Activated T-helper 1 cell treated with anti-CD3 and anti-CD28 coated beads, Interleukin-12 subunit alpha, Interleukin-12 subunit beta, Interleukin-2, Interleukin-4 antibody, amounts not matched to agents 30 ng/mL and 10 ng/mL and 1 ng/mL, durations not matched to agents 14 hours and 24 hours and 36 hours (primary cell): ENCODE measurements at places on chromosomes 16 and 17.

DNA sequence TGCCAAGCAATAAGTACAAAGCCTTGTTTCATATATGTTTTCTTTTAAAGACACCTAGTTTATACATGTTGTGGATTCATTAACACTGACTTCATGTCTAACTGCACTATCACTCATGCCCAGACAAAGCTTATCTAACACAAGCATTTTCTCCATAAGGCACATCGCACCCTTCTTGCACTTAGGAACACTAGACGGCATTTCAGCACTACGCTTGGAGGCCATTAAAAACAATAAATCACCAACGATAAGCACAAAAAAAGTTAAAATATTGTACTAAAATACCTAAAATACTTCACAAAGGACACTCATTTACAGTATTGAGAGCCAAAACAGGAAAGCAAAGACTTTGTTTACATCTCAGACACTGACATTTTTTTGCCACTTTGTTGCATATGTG lies 39.0 kb upstream of the TEKT3 start:
- DNase-seq = no peak

DNA sequence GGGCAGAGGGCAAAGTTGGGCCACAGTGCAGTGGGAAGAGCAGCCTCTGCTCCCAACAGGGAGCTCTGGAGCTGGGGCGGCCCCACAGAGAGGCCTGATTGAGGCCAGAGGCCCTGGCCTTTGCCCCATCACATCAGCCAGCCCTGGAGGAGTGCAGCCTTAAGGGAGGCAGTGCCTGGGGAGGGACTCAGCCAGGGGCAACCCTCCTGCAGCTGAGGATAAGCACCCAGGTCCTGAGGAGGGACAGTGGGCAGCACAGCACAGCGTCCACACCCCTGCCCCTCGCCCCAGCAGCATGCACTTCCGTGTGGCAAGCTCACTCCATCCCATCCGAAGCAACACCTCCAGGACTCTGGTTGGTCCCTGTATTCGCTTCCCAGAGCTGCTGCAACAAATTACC lies 61.9 kb upstream of the CBX4 start:
- DNase-seq = no peak

DNA sequence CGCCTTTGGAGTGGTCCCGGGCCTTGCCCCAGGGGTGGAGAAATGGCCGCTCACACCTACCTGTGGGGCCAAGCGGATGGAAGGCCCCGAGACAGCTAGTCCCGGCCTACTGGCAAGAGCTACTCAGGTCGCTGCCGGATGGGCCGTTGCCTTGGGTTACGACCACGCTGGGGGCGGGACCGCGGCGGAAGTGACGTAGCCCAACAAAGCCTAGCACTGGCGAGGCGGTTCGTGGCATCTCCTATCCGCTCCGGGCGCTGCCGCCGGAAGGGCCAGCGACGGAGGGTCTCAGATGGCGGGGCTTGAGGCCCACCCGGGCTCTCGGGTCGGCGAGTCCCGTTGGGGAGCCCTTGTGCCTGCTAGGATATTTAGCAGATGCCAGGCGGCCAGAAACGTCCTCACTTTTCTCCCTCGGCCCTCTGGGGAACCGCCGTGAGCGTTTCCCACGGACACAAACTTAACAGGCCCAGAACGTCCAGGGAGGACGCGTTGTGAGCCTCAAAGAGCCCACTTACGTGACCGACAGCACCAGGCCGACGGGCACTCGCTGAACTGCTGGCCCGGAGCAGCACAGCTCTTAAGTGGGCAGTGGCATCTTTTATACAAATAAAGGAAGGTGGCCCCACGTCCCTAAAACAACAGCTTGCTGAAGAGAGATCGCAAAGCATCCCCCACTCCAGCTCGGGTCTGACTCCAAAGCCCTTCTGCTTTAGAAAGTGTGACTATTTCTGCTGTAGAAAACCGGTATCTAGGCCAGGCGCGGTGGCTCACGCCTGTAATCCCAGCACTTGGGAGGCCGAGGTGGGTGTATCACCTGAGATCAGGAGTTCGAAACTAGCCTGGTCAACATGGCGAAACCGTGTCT lies at the start of gene C16orf46:
Gene C16orf46, minus strand, starts transcription at position 163 of the 865 bp plus-strand sequence. CDS start 13,283 bp downstream, outside the sequence.
- peak; percentile 96 for DNase-seq

GRCh38 chr17:66270106-66270505 lies 32.3 kb upstream of the PRKCA start:
- no peak for DNase-seq

- DNase-seq = no peak
Observed at GRCh38 chr16:79287424-79287917, 313.1 kb downstream of the MAF start.

- no peak for DNase-seq
Observed at GRCh38 chr16:67164599-67165061, at the start of gene HSF4. Gene HSF4, plus strand, starts transcription at chr16:67164745. Its CDS starts 67 bp downstream, at chr16:67164812.

- DNase-seq = no peak
Observed at GRCh38 chr16:49822649-49823370, 33.1 kb downstream of the ZNF423 start.

GRCh38 chr16:85176541-85177447 lies 64.5 kb upstream of the CIBAR2 start:
- DNase-seq = no peak

DNA sequence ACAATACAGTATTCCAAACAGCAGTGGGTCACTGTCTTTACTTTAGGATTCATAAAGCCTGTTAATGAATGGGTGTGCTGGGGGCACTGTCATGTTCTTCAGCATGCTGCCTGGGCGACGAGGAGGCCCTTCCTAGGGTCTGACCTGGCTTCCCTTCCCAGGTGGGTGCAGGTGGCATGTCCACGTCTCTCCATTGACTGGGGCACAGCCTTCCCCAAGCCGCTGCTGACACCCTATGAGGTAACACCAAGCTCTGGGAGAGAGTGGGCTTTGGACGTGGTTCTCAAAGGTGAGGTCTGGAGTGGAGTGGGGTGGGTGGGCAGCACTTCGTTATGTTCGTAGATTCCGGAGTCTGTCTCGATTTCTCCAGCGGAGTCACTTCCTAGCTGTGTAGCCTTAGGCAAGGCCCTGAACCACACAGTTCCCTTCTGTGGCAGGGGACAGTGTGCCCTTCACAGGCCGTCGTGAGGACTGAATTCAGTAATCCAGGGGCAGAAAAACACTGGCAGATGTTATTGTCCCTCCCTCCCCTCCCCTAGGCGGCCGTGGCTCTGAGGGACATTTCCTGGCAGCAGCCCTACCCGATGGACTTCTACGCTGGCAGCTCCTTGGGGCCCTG lies 771 bp upstream of the OVCA2 start:
- no peak for DNase-seq

GRCh38 chr17:27958708-27959381 lies 65.7 kb upstream of the LYRM9 start:
- no peak for DNase-seq

DNA sequence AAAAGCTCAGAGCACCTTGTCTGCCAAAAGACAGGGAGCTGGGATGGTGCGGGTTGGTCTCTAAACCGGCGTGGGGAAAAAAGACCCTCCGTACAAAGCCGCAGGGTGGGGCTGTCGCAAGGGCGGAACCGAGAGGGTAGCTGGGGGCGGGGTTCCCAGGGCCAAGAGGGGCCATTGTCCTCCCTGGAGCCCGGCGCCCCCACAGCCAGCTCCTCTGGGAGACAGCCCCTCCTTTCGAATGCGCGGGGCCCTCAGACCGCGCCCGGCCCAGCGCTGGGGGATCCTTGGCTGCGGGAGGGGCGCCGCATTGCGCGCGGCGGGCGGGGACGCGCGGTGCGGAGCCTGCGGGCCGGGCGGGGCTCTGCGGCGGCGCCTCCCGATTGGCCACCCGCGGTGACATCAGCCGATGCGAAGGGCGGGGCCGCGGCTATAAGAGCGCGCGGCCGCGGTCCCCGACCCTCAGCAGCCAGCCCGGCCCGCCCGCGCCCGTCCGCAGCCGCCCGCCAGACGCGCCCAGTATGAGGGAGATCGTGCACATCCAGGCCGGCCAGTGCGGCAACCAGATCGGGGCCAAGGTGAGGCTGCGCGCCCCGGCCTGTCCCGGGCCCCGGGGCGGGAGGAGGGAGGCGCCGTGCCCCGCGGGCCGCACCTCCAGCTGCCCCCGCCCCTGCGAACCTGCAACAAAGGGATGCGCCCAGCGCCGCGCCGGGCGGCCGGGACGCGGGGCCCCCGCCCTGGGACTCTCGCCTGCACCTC lies at the start of gene TUBB3:
Gene TUBB3, plus strand, starts transcription at position 459 of the 756 bp plus-strand sequence. Its CDS starts 60 bp downstream, at position 519.
- peak; percentile 69 for DNase-seq

- DNase-seq = no peak
Observed at GRCh38 chr16:1538804-1539520, 5.5 kb downstream of the TMEM204 start.

DNA sequence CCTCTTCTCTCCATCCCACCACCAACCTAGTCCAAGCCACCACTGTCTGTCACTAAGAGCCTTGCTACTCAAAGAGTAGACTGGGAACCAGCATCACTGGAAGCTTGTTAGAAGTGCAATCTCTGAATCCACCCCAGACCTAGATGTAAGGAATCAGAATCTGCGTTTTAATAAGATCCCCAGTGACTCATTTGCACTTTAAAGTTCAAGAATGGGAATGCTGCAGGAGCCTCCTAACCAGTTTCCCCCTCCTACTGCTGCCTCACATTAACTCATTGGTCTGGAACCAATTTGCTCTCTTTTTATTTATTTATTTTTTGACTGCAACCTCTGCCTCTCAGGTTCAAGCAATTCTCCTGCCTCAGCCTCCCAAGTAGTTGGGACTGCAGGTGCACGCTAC lies 19.8 kb upstream of the LYRM9 start:
- no peak for DNase-seq

GRCh38 chr17:27906226-27906580 lies 13.0 kb upstream of the LYRM9 start:
- no peak for DNase-seq

- no peak for DNase-seq
Observed at GRCh38 chr17:27415120-27415795, 41.0 kb upstream of the KSR1 start.

DNA sequence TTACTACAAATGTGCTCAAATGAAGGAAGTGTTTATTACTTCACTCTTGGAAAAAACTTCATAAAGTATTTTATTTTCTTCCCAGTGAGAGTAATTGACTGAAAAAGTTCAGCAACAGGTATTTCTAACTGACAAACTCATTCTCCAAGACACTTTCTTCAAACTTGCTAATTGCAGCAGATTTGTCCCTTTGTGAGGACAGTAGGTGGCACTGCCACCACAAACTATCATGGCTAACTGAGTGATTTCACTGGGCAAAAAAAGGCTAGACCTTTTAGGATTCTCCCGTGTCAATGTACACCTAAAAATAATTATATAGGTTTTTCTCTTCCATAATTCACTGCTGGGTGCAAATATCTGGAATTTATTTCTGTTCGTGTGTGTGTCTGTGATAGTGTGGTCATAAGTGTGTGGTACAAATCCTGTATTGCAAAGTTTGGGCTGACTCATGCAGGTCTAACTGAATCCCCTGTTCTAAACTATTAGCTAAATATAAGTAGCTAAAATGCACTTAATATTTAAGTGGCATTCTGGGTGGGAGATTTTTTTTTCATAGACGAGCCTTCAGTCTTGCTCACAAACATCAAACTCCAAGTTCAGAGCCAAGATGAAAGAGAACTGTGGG lies 3.9 kb downstream of the HS3ST3A1 start:
- DNase-seq = peak; percentile 24

DNA sequence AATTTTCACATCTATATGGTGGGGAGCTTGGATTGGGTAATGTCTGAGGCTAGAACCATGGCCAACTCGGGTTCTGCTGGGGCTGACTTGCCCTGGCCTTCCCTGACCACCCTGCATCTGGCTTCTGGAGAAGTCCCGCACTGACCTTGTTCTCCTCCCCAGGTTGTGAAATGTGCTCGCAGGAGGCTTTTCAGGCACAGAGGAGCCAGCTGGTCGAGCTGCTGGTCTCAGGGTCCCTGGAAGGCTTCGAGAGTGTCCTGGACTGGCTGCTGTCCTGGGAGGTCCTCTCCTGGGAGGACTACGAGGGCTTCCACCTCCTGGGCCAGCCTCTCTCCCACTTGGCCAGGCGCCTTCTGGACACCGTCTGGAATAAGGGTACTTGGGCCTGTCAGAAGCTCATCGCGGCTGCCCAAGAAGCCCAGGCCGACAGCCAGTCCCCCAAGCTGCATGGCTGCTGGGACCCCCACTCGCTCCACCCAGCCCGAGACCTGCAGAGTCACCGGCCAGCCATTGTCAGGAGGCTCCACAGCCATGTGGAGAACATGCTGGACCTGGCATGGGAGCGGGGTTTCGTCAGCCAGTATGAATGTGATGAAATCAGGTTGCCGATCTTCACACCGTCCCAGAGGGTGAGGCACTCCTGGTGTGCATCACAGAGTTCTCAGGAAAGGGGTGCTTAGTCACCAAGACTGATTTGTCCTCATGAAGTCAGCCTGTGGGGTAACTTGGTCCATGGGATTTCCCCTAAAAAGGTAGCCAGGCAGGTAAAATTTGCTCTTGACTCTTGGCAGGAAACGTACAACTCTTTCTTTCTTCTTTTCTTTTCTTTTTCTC lies 6.1 kb downstream of the NOD2 start:
- no peak for DNase-seq

GRCh38 chr16:72104905-72105304 lies 11.3 kb downstream of the DHX38 start:
- no peak for DNase-seq

DNA sequence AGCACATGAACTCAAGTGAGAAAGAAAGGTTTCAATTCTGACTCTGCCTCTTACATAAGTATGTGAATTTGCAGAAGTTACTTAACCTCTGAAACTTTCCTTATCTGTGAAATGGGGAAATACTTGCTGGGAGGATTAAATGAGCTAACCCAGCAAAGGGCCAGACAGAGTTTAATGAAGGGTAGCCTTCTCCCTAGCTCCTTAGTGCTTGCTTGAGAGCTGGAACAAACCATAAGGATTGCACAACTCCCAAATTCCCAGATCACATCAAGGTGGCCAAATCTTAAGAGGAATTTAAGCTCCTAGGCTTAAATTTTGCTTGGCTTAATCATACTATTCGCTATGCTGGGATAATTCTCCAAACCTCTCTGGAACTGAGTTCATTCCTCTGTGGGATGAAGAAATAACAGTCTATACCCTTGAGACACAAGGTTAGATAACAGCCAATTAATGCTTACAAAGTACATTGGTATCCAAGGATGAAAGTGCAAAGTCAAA lies 11.8 kb upstream of the WSB1 start:
- no peak for DNase-seq

GRCh38 chr16:79137426-79137939 lies 463.1 kb downstream of the MAF start:
- no peak for DNase-seq

DNA sequence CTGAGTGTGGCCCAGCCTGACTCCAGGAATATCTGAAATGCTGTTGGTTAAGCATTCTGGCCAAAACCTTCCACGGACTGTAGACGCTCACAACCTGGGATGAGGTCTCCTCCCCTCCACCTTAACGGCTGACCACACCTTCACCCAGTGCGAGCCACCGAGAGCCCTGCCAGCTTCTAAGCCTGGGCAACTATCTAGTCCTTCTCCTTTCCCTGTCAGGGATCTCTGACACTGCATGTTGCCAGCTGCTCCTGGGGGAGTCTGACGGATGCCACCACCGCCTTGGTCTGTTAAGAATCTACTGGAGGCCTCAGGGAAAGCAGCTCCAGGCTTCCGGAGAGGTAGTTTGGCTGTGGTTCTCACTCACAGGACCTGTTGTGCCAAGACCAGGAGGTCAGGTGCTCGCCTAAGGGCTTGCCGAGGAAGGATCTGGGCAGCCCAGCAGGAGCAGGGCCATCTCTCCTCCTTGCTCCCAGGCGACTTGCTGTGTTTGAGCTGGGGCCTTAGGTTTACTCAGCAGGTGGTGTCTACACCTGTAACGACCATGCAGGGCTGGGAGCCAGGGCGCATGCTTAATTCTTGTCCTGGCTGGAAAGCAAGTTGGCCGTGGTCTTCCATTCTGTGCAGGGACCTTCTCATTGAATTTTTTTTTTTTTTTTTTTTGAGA lies 111.8 kb downstream of the NTN1 start:
- no peak for DNase-seq

GRCh38 chr16:10940501-10941079 lies 1.7 kb downstream of the DEXI start:
- no peak for DNase-seq

- no peak for DNase-seq
Observed at GRCh38 chr17:80169784-80170500, at the start of gene CARD14. Gene CARD14, plus strand, starts transcription at chr17:80170030. Its CDS starts 11,409 bp downstream, at chr17:80181439.
